ENCODE measurements at places on chromosomes 5 and 9.

GRCh38 chr5:110265162-110265561 lies 461.3 kb downstream of the TMEM232 start:
- no peak for DNase-seq
- H3K27ac ChIP-seq = no peak overlapping the region
- no peaks in the 10 kb centered on the region for H3K36me3 ChIP-seq
- H3K27me3 ChIP-seq = no peaks in the 10 kb centered on the region

DNA sequence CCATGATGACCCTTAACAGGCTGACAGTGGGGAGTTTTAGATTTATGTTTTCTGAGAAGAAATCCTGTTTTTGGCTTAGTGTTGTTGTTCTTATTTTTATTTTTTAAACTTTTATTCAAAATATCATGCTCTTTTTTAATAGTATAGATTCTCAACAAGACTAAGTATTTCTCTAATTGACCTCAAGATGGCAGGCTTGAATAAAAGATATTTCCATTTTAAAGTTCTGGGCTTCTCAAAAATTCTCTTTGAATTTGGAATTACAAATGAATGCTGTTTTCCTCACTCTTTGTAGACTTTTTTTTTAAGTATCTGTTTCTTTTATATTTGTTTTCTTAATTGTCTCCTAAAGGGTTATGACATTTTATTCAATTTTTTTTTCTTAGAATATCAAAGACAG lies 50.0 kb upstream of the SH3GL2 start:
- H3K36me3 ChIP-seq = no peaks in the 10 kb centered on the region
- DNase-seq = peak; percentile 43
- H3K27ac ChIP-seq = no peak overlapping the region
- H3K27me3 ChIP-seq = 0 out of 2 replicates have a peak, but pooled peaks cover 3% of the 10 kb centered on the region
- H3K4me1 ChIP-seq = no peaks in the 10 kb centered on the region
- H3K4me3 ChIP-seq = no peak overlapping the region

- H3K27ac ChIP-seq = peak overlapping the region; percentile 49
- H3K4me3 ChIP-seq = no peak overlapping the region
- H3K36me3 ChIP-seq = no peaks in the 10 kb centered on the region
Measured at GRCh38 chr5:143551820-143552251, 148.3 kb upstream of the NR3C1 start.

GRCh38 chr9:133609311-133610098 lies at the start of gene FAM163B:
Gene FAM163B (minus strand): TSS chr9:133609389. CDS start chr9:133580223, 29,166 bp downstream.
- no peaks in the 10 kb centered on the region for H3K36me3 ChIP-seq
- DNase-seq = peak; percentile 53
- no peak within 1 kb of the TSS for H3K27ac ChIP-seq
- H3K27me3 ChIP-seq = peaks cover 58% of the 10 kb centered on the region
- H3K4me1 ChIP-seq = no peaks in the 10 kb centered on the region

DNA sequence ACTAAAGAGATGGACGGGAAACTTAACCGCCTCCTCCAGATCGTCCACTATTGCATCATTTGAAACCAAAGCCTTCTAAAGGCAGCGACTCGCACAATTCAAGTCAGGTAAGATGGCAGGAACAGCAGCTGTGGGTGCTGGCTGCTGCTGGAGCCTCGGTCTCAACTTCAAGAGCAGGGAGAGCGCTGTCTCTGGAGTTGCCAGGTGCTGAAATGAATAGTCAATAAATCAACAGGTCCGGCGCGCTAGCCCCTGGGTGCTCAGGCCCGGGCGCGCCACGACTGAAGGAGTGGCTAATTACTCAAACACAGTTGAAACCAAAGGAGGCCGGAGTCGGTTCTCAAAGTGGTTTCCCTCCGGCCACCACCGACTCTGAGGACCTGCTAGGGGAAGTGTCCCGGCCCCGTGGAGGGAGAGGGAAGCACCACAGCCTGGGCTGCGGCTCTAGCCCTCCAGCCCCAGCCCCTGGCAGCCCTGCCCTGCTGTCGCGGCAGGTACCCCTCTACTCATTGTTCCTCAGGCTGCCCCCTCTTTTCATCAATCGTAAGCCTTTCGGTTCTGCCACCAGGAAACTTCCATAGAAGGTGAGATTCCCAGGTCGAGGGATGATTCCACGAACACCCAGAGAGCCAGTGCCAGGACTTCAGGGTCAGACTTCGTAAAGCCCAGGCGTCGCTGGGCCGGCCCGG lies 804 bp downstream of the TTC39B start:
- peak overlapping the region; percentile 93 for H3K4me3 ChIP-seq
- DNase-seq = peak; percentile 78
- H3K4me1 ChIP-seq = peaks cover 9% of the 10 kb centered on the region
- no peaks in the 10 kb centered on the region for H3K27me3 ChIP-seq
- H3K27ac ChIP-seq = peak overlapping the region; percentile 54

- peak; percentile 81 for DNase-seq
- peak overlapping the region; percentile 31 for H3K4me3 ChIP-seq
- H3K27me3 ChIP-seq = no peaks in the 10 kb centered on the region
- no peak overlapping the region for H3K27ac ChIP-seq
- H3K4me1 ChIP-seq = peaks cover 50% of the 10 kb centered on the region
Measured at GRCh38 chr5:125412561-125413495, 666.4 kb upstream of the ZNF608 start.

- H3K4me1 ChIP-seq = no peaks in the 10 kb centered on the region
- H3K27me3 ChIP-seq = no peaks in the 10 kb centered on the region
- H3K4me3 ChIP-seq = no peak overlapping the region
Measured at GRCh38 chr9:99231711-99232110, 9.6 kb downstream of the SEC61B start.

DNA sequence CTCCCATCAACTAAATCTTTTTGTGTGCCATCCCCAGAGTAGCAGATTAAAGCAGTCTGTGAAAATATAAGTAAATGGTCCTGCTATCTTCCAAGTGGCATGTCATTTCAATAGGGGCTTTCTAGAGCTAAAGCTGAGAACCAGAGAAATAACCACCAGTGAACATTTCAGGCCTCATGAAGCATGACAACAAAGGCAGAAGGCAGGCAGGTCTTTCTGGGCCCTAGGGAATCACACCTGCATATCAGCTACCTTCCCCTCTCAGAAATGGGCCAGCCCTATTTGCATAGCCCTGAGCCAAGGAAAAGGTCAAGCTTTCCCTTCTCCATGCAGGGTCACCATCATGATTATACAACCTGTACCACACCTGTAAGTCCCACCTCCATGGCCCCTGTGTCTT lies 205.3 kb downstream of the DEPDC1B start:
- DNase-seq = no peak
- no peak overlapping the region for H3K27ac ChIP-seq
- H3K4me3 ChIP-seq = no peak overlapping the region
- no peaks in the 10 kb centered on the region for H3K4me1 ChIP-seq

DNA sequence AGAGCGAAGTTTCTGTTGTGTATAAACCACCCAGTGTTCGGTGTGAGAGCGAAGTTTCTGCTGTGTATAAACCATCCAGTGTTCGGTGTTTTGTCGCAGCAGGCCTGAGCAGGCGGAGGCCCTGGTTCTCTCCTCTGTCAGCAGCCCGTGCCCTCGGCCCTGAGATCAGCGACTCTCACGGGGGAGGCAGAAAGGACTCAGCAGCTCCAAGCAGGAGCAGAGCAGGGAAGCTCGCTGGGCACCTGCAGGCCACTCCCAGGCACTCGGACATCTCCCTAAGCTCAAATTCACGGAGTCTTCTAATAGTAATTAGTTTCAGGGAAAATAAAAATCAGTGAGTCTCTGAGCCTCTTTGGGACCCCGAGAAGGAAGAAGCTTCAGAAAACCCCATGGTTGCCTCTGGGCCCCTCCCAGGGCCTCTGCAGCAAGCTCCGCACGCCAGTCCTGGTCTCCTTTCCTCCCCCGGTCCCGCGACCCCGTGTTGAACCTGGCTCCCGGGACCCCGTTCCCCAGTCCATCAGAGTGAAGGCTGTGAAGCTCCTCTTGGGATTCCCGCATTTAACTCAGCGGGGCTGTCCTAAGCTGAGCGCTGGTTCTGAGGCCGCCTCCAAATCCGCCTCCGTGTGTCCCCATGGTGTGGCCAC lies 81.9 kb upstream of the ADAMTS2 start:
- DNase-seq = no peak
- H3K36me3 ChIP-seq = no peaks in the 10 kb centered on the region
- no peaks in the 10 kb centered on the region for H3K4me1 ChIP-seq
- no peak overlapping the region for H3K27ac ChIP-seq
- no peak overlapping the region for H3K4me3 ChIP-seq
- H3K27me3 ChIP-seq = no peaks in the 10 kb centered on the region

DNA sequence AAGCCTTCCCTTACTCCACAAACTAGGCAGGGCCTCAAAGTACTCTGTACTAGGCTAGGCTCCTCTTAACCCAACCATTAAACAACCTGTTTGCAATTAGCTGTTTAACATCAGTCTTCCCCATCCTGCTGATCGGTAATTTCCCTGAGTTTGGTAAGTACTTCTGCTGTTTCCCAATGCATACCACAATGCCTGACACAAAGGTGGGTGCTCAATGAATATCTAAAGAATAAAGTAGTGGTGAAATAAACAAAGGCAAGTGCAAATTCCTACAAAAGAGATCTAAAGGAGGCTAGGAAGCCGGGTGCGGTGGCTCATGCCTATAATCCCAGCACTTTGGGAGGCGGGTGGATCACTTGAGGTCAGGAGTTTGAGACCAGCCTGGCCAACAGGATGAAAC lies 25.0 kb downstream of the FBXW2 start:
- H3K27ac ChIP-seq = no peak overlapping the region
- no peak for DNase-seq
- no peaks in the 10 kb centered on the region for H3K27me3 ChIP-seq
- no peaks in the 10 kb centered on the region for H3K4me1 ChIP-seq
